ENCODE measurements at places on chromosomes 3 and 15. TPM values are rescaled to one million over a fixed set of nuclear protein-coding genes. Genes with fewer than 3 reads are reported as not detected.

The RPUSD3 gene
- 40.9 TPM for total RNA-seq

The GPR149 gene
- total RNA-seq: 0.09 TPM

The BCL2A1 gene
- total RNA-seq: 0.57 TPM

DNA sequence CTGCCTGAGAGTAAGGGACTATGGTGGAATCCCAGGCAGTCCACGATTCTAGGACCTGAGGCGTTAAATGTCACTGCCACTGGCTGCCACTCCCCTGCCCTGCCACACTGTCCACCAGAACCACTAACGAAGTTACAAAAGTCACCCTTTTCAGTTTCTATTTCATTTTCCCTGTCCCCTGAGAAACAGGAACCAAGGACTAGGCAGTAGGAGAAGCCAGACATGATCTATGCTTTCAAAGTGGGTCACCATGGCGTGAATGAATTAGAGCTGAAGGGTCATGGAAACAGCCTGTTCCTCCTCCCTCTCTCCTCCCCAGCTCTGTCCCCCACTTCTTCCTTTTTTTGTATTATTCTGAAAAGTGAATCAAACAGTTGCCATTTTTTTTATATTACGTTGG lies 9.1 kb upstream of the ADPRH start:
- no peak overlapping the region for H3K27ac ChIP-seq
- H3K36me3 ChIP-seq: no peaks in the 10 kb centered on the region
- no peak overlapping the region for H3K4me3 ChIP-seq
- no peak for DNase-seq
- no peaks in the 10 kb centered on the region for H3K27me3 ChIP-seq
- H3K4me1 ChIP-seq: no peaks in the 10 kb centered on the region

- no peak overlapping the region for H3K4me3 ChIP-seq
- H3K27me3 ChIP-seq: no peaks in the 10 kb centered on the region
- H3K27ac ChIP-seq: no peak overlapping the region
- no peak for DNase-seq
- no peaks in the 10 kb centered on the region for H3K36me3 ChIP-seq
- no peaks in the 10 kb centered on the region for H3K4me1 ChIP-seq
These were observed 24.4 kb downstream of the LARS2 start for GRCh38 chr3:45412763-45413162.

DNA sequence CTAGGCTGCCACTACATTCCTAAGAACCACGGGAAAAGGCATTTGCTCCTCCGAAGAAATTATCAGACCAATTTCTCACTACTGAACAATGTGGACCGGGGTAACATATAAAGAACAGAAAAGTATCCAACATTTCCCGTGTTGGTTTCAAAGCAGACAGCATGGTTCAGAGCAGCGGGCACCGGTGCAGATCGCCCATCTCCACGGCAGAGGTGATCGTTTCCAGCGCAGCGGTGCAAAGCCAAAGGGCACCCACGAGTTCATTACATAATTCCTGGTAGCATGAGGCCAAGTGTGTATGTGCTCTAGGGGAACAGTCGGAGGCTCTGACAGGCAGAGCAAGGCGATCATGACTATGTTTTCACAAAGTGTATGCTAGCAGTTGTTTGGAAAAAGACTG lies 13.2 kb downstream of the GRK7 start:
- DNase-seq: no peak
- no peak overlapping the region for H3K27ac ChIP-seq
- no peak overlapping the region for H3K4me3 ChIP-seq
- H3K27me3 ChIP-seq: no peaks in the 10 kb centered on the region
- H3K4me1 ChIP-seq: no peaks in the 10 kb centered on the region
- H3K36me3 ChIP-seq: no peaks in the 10 kb centered on the region

GRCh38 chr3:114128231-114128630 lies 50.6 kb downstream of the DRD3 start:
- H3K36me3 ChIP-seq: no peaks in the 10 kb centered on the region
- H3K27ac ChIP-seq: no peak overlapping the region
- H3K27me3 ChIP-seq: no peaks in the 10 kb centered on the region

DNA sequence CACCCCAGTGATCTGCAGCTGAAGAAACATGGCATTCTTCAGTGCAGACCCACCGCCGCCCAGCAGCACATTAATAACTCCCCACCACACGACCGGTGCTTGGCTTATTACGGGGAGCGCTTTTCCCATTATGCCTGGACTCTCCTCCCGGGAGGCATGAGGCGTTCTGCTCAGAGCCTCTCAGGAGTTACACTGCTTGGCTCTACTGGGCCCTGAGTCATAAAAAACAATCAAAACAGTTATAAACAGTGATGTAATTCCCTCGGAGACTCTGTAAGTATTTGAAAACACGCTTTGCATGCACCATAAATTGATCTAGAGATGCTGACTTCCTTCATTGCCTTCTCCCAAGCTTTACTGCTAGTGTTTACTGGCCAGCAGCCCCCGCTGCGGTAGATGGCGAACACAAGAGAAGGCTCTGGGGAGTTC lies 77.1 kb upstream of the SNRPA1 start:
- no peak for DNase-seq
- H3K27ac ChIP-seq: no peak overlapping the region
- no peaks in the 10 kb centered on the region for H3K36me3 ChIP-seq

GRCh38 chr3:15630646-15631350 lies 29.3 kb downstream of the BTD start:
- H3K27ac ChIP-seq: no peak overlapping the region
- peaks cover 13% of the 10 kb centered on the region for H3K4me1 ChIP-seq
- no peaks in the 10 kb centered on the region for H3K36me3 ChIP-seq
- DNase-seq: no peak
- H3K27me3 ChIP-seq: no peaks in the 10 kb centered on the region

DNA sequence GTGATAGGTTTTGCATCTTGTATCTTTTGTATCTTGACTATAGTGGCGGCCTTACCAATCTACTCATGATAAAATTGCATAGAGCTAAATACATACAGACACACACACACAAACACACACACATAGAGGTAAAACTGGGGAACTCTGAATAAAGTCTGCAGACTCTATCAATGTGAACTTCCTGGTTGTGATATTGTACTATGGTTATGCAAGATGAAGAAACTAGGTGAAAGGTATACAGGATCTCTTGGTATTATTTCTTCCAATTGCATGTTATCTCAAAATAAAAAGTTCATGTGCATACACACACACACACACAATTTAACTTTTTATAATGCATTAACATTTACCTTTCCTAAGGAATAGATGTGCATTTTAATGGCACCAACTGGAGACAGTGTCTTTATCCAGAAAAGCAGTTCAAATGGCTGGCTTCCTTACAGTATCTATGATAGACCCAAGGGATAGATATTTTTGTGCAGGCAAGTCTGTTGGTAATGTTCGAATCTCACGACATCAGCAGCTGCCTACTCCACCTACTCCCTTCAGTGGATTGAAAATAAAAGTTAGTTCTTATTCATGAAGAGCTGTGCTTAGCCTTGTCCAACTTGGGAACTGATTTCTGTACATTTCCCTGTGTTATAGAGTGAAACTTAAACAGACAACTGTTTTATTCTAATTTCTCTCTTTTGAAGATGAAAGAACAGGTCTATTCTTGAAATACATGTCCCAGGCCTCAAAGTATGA lies 46.9 kb upstream of the SPRED1 start:
- H3K4me1 ChIP-seq: no peaks in the 10 kb centered on the region
- no peaks in the 10 kb centered on the region for H3K36me3 ChIP-seq
- H3K27me3 ChIP-seq: no peaks in the 10 kb centered on the region
- no peak overlapping the region for H3K4me3 ChIP-seq
- no peak for DNase-seq

GRCh38 chr3:105764378-105765307 lies 104.2 kb downstream of the CBLB start:
- H3K27ac ChIP-seq: no peak overlapping the region
- H3K27me3 ChIP-seq: no peaks in the 10 kb centered on the region
- no peak for DNase-seq
- no peak overlapping the region for H3K4me3 ChIP-seq
- H3K36me3 ChIP-seq: no peaks in the 10 kb centered on the region

DNA sequence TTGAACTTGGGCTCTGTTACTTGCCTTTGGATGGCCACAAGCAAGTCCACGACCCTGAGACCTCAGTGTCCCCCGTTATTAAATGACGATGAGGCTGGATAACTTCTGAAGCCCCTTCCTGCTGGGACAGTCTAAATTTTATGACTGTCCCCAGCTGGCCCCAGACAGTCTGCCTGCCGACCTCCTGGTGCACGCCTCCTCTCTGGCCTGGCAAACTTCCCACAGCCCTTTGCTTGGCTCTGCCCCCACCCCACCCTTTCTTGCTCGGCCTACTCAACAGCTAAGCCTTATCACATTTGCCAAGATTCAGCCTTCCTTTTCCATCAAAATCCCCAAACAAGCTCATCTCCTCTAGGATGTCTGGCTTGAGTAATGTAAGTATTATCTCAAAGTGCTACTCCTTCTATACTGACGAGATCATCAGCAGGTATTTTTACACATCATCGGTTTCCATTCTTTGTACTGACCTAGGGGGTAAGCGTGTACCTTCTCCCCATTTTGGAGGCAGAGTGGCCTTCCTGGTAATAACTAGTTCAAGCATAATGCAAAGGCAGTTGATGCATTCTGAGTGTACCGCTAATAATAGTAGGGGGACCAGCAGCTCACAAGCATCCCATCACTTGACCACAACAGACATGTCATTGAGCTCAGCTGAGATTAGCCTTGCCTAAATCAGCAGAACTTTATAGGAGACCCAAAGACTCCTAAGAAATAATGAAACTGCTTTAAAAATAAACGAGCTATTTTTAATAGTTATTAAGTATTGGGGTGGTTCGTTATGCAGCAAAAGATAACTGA lies 120.8 kb upstream of the HACD2 start:
- H3K27ac ChIP-seq: peak overlapping the region; percentile 12
- no peaks in the 10 kb centered on the region for H3K4me1 ChIP-seq
- H3K27me3 ChIP-seq: no peaks in the 10 kb centered on the region

DNA sequence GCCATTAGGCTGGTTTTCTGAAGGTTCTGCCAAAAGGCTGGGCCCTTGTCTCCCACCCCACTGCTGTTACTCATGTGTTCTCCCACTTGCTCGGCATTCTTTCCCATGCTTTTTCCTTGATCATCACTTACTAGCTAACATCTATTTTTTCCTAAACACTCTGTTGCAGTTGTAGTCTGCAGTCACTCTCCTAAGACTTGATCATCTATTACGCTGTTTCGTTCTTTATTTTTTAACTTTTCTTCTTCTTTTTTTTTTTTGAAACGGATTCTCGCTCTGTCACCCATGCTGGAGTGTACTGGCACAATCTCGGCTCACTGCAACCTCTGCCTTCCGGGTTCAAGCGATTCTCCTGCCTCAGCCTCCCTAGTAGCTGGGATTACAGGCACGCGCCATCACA lies 176.3 kb downstream of the IGF1R start:
- H3K4me3 ChIP-seq: no peak overlapping the region
- DNase-seq: no peak
- H3K27ac ChIP-seq: no peak overlapping the region
- no peaks in the 10 kb centered on the region for H3K36me3 ChIP-seq

DNA sequence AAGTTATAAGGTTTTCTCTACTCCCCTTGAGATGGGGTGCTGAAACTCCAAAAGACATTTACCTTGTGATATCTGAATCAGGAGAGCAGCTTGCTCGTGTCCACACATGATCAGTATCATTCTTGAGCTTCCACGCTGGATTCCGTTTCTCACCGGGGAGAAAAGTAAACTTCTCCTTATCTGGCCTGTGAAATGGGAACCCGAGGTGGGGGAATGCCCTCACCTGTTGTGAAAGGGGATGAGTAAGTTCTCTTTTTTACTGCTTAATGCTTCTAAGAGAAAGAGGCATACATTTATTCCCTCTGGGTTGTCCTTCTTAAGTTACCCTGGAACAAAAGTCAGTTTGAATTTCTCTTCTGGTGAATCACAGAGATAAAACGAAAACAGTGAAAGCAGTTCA lies 440.5 kb upstream of the ADAMTS9 start:
- H3K27me3 ChIP-seq: no peaks in the 10 kb centered on the region
- no peak overlapping the region for H3K27ac ChIP-seq
- no peak overlapping the region for H3K4me3 ChIP-seq
- no peak for DNase-seq

DNA sequence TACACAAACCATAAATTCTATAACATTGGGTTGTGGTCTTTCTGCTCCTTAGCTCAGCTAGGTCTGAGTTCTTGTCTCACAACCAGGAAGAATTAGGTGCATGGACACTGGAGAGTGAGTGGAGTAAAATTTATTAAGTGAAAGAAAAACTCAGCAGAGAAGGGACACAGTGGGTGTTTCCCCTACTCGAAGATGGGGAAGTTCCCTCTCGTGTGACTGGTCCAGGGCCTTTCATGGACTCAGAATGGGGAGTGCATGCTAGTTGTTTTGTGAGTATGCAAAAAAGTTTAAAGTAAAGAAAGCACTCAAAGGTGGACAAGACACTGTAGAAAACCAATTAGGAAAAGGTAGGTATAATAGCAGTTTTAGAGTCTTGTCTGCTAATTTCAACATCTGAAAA lies 215.5 kb upstream of the RORA start:
- no peak overlapping the region for H3K4me3 ChIP-seq
- no peak overlapping the region for H3K27ac ChIP-seq
- no peak for DNase-seq
- no peaks in the 10 kb centered on the region for H3K27me3 ChIP-seq
- H3K36me3 ChIP-seq: no peaks in the 10 kb centered on the region
- H3K4me1 ChIP-seq: no peaks in the 10 kb centered on the region

DNA sequence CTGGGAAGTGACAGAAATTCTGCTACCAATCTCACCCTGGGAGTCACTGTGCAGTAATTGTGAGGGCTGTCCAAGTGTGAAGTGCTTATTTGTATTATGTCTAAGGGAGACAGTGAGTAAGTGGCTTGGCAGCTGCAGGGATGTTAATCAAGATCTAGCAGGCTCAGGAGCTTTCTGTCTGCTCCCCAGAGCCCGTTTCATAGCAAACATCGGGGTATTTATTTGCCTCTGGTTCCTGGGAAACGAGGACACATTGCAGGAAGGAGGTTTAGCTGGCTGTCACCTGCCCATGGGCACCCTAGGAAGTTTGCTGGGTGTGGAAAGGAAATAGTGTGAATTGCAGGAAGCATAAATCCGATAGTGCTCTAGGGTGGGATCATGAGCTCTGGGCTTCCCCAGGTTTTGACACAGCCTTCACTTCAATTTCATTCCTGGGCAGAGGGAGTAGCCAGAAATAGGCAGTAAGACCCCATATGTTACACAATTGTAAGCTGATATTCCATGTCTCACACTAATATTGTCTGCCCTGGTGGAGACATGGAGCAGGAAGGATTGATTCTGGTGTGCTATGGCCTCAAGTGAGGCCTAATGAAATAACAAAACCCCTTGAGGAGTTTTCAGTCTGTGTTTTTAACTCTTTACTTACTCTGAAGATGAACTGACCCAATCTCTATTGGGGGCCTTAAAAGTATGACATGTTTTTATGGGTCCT lies 74.1 kb upstream of the MITF start:
- DNase-seq: no peak
- no peaks in the 10 kb centered on the region for H3K4me1 ChIP-seq
- no peak overlapping the region for H3K27ac ChIP-seq

DNA sequence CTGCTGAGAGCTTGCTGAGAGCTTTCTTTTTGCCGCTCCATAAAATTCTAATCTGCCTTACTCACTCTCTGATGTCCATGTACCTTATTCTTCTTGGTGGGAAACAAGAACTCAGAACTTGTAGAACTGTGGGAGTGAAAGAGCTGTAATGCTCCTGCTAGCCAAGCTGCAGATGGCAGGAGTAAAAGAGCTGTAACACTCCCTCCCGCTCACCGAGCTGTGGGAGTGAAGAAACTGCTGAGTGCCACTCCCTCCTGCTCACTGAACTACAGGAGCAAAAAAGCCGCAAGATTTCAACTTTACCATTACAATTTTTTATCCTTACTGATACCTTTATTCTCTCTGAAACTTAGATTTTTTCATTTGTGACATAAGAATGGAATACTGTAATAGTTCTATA lies 199.1 kb downstream of the SI start:
- DNase-seq: no peak
- no peaks in the 10 kb centered on the region for H3K36me3 ChIP-seq
- H3K4me3 ChIP-seq: no peak overlapping the region
- H3K4me1 ChIP-seq: no peaks in the 10 kb centered on the region
- no peak overlapping the region for H3K27ac ChIP-seq
- no peaks in the 10 kb centered on the region for H3K27me3 ChIP-seq
